ENCODE measurements at places on chromosomes 1 and 21.

DNA sequence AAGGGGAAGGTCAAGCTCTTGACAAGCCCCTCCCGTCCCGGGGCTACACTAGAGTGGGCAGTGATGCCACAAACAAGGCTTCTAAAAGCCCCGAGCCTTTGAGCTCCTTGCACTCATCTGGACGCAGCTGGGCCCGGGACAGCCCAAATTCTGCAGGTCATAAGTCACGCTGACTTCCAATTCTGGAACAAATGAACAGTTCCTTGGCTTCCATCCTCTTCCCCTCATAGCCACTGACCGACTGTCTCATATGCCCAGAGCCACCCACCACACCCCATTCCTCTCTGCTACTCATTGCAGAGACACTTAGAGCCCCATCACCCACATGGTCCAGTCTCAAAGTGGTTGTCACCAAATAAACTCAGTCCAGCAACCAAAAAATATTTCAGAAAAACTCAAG lies 32.8 kb upstream of the PRELP start:
- DNase-seq: no peak

DNA sequence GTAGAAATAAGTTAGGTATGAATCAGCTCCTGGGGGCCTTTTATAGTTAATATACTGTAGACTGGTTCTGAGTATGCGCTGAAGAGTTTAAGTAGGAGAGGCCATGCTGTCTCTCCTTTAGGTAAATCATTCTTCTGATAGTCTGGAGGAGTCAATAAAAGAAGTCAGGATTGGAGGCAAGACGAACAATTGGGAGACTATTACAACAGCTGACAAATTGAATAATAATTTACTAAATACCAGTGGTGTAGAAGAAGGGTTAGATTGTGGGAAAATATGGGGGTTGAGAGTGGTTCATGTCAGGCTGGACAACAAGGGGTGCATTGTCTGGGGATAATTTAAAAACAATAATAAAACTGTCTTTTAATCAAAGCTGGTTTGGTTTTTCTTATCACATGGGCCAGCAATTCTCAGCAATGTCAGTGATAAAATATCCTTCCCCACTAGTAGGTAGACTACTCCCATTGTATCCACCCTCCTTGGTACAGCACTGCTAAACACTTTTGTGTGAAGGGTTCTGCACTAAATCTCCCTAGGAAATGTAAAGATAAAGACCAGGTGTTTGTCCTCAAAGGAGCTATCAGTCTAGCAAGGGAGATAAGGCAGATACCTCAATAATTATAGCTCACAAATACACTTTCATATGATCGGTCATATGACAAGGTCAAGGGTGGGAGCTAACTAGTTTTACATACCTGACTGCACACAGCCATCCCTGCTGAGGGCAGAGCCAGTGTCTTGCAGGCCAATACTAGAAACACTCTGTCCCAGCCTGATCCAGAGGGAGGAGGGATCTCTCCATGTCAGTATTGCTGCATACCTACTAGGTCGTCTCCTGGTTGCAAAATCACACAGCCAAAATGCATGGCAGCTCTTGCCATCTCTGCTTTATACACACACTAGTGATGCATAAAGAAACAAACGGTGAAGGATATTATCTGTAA lies 299.7 kb downstream of the VAV3 start:
- DNase-seq: no peak

- DNase-seq: peak; percentile 88
Measured at GRCh38 chr1:184610876-184611595, 143.6 kb downstream of the EDEM3 start.

DNA sequence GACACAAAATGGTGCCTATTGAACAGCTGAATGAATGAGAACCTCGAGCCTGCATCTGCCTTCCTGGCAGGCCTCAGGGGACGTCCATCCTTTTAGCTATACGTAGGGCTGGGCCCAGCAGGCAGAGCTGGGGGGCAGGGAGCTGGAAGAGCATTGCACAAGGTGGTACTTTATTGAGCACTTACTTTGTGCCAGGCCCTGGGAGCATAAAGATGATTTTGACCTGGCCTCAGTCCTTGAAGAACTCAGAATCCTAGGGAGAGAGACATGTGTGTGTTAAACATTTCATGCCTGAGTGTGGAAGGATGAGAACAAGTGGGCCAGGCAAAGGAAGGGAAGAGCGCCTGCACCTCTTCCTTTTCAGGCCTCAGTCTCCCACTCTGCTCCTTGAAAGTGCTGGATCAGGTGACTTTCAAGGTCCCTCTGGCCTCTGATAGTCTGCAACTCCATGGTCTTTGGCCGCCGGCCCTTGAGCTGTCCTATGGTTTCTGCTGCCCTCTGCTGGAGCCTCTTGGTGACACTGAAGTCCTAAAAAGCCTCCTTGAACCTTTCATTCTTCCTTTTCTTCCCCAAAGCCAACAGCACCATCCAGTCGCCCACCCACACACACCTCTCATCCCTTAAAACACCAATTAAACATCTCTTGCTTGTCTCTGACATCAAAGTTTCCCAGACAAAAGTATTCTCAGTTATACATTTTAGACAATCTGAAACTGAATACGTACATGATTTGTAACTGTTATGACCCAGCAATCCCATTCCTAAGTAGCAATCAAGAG lies 3.5 kb upstream of the PEAR1 start:
- peak; percentile 78 for DNase-seq

DNA sequence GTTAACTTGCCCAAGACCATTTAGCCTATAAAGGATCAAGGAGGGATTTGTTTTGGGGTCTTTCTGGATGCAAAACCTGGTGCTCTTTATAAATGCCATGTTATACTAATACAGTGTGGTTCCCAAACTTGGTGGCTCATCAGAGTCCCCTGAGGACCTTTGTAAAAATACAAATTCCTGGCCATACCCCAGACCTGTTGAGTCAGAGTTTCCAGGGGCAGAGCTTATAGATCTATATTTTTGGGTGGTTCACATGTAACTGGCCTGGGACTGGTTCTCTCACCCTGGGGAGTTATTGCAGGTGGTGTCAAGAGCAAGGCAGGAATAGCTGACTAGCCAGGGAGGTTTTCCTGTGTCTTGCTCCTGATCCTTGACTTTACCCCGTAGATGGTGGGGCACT lies 136.9 kb upstream of the HNRNPU start:
- DNase-seq: no peak

DNA sequence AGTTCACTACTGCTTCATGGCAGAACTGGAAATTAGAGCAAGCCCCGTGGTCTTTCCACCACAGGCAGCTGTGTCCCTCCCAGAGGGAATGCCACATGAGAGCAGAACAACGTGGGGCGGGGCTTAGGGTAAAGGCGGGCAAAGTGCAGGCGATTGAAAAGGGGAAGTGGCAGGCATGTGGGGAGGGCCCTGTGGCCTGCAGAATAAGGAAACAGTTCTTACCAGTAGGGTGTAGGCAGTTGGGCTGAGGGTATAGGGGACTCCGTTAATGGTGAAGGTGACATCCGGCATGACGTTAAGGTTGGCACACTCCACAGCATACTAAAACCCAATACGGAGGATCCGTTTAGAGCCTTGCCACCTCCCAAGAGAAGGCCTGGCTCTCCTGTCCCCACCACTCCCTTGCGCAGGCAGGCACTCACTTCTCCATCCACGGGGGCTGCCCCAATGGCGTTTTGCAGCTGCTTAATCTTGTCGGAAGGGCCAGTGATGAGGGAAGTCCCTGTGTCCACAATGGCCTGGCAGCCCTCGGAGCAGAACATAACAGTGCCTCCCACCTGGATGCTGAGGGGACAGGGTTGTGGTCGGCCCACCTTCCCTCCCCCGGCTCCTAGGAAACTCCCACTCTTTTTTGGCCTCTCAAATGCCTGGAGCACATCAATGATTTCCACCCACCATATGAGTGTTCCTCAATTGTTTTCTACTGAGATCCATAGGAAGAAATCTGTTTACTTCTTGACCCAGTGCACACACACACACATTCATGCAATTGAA lies 9.1 kb upstream of the RAB7B start:
- no peak for DNase-seq

DNA sequence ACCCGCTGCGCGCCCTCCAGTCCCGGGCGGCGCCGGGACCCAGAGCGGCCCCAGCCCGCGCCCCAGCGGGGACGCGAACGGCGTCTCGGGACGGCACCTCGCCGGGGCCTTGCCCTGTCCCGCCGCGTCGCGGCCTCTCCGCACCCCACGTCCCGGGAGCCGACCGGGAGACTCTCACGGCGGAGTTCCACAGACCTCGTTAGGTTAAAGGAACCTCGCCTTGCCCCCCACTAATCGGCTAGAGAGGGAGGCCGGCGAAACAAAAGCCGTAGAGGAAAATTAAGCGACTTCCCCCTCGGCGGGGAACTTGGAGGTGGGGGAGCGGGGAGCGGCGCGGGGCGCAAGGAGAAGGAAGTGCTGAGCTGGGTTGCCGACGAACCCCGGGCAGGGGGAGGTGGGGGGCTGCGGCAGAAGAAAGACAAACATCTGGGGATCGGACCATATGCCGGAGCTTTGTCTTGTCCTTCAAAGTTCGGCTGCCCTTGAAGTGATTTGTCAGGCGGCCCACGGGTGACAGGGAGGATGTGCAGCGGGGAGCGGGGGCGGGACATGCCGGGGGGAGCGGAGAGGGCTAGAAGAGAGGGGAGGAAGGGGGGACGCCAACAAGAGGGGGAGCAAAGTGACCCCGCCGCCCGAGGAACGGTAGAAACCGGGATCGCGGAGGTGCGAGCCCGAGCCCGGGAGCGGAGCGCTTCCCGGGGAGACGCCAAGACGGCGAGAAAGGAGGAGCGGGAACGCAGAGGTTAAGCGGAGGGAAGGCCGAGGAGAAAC lies 120.0 kb upstream of the RRP15 start:
- DNase-seq: peak; percentile 54

DNA sequence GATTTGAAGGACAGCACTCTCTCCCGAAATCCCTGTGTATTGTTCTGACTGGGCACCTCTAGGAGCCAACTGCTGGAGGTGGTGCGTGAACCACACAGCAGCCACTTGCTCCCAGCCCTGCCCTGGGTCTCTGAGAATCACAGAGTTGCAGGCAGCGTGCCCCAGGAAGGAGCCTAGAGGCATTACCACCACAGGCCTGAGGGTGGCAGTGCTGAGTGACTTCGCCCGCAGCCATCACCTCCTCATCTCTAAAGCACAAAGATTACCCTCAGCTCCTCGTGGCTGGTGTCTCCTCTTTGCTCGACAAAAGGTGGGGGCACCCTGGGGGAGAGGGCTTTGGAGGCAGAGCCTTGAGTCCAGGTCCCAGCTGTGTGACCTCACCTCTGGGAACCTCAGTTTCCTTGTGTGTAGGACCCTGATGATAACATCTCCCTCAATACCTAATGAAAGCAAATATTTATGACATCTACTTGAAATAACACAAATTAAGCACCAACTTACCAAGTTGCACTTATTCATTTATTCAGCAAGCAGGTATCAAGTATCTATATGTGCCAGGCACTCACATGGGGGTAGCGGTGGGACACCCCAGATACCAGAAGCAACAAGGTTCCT lies 86.3 kb downstream of the VWA5B1 start:
- DNase-seq: peak; percentile 20

GRCh38 chr21:29648710-29649240 lies 291.0 kb downstream of the GRIK1 start:
- no peak for DNase-seq

DNA sequence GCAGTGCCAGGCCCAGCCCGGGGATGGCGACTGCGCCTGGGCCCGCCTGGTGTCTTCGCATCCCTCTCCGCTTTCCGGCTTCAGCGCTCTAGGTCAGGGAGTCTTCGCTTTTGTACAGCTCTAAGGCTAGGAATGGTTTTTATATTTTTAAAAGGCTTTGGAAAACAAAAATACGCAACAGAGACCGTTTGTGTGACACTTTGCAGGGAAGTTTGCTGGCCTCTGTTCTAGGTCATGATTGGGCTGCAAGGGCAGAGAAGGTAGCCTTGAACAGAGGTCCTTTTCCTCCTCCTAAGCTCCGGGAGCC lies 719 bp downstream of the SOD1 start:
- DNase-seq: peak; percentile 44

- no peak for DNase-seq
Measured at GRCh38 chr1:87130438-87130837, 198.2 kb upstream of the LMO4 start.

- DNase-seq: no peak
Measured at GRCh38 chr1:223234534-223234933, 91.5 kb upstream of the TLR5 start.

DNA sequence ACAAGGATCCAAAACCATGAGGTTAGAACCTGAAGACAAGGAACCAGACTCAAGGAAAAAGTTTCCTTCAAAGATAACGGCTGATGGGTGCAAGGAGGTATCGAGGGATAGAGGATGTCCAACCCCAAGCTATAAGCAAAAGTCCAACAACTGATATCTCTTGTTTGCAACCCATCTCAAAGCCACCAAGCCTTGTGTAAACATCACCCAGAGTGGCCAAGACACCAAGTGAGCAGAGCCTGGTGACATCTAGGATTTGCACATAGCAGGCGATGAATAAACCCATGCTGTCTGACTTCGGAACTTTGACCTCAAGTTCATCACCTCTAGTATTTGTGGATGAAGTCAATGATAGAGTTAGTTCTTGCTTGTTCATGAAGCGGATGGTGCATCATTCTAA lies 180.7 kb downstream of the ETS2 start:
- no peak for DNase-seq

- no peak for DNase-seq
Measured at GRCh38 chr1:25616987-25617624, 515 bp downstream of the MAN1C1 start.

DNA sequence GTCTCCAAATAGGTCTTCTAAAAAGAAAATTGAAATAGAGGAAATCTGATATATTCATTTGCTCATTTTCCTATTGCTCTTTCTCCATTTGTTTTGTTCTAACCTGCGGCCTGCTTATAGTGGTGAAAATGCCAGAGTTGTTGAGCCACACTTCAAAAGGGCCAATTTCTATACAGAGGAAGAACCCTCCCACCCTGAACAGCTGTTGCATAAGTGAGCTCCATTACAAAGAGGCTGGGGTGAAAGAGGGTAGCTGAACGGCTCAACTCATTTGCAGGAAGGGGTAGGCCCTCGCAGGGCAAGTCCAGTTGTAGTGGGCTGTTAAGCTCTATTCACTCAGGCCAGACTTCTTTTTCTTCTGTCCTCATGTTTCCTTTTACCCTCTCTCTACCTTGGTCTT lies 8.8 kb downstream of the ADCY10 start:
- no peak for DNase-seq

GRCh38 chr1:167777269-167777650 lies 55.5 kb downstream of the MPZL1 start:
- DNase-seq: no peak

DNA sequence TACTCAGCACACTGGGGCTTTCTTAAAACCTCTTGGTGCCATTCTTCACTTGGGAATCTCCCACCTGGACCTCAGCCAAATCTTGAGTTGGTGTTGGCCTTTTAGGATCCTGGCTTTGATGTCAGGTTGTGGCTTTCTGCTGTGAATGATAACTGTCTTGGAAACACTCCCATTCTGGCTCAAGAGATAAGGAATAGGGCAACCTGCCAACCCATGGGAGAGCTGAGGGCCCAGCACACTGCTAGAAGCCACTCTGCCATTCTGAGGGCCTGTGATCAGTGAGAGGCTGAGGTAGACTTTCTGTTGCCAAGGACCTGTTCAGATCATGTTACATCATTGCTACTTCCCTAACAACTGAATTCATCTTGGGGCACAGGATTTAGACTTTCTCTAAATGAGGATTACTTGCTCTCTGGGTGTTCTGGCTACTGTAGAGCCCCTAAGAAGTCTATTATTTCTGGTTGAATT lies 45.8 kb downstream of the TTC39A start:
- peak; percentile 97 for DNase-seq

- no peak for DNase-seq
Measured at GRCh38 chr1:212678456-212679410, 20.9 kb downstream of the BATF3 start.

- no peak for DNase-seq
Measured at GRCh38 chr1:87760155-87760554, 431.5 kb downstream of the LMO4 start.

GRCh38 chr1:173161510-173162221 lies 45.5 kb downstream of the TNFSF4 start:
- no peak for DNase-seq

Data from NCI-H1105 treated with DMSO at 0.1 percent for 48 hours (cell line).